ENCODE measurements at places on chromosomes 4 and X. TPM values are rescaled to one million over a fixed set of nuclear protein-coding genes. Genes with fewer than 3 reads are reported as not detected.
A peak's percentile ranks its signal among the peaks of the same experiment; 100 is the strongest.

DDX60 gene
- total RNA-seq, result 6.4 TPM

GRCh38 chr4:7014815-7015214 is 28.4 kb upstream of the TADA2B start:
- no peak for DNase-seq

PDE6B gene
- 16.6 TPM for total RNA-seq

DNA sequence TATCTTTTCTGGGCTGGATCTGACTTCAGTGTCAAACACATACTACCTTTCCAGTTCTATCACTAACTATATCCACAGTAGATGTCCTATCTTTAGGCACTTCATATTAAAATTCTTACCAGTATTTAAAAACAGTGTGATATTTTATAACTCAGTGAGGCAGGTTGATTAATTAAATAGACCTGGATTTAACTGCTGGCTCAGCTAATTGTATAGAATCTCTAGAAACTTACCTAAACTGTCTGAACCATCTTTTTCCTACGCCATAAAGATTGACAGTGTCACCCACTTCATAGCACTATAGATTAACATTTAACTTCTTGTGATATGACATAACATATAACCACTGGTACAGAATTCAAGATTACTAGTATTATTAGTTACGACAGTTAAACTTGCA is 935.3 kb downstream of the FAT4 start:
- no peak for DNase-seq

- no peak for DNase-seq
Measured at GRCh38 chrX:22171287-22172060, 101.2 kb upstream of the CBLL2 start.

DNA sequence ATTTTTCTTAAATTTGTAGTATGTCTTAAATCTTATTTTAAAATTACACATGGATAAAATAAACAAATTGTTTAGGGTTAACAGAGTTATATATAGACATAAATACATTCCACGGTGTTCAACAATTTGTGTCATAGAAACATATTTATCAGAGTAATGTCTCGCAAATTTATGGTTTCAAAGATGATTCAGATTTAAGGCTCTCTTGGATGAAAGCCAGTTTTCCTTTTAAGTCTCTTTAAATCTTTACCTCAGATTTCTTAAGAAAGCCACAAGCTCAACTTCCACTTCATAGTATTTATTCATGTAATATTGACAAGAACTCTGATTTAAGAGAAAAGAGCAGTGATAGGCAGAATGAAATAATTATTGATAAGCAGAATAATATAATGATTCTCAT is 1254.8 kb upstream of the ADGRL3 start:
- DNase-seq, result no peak

DNA sequence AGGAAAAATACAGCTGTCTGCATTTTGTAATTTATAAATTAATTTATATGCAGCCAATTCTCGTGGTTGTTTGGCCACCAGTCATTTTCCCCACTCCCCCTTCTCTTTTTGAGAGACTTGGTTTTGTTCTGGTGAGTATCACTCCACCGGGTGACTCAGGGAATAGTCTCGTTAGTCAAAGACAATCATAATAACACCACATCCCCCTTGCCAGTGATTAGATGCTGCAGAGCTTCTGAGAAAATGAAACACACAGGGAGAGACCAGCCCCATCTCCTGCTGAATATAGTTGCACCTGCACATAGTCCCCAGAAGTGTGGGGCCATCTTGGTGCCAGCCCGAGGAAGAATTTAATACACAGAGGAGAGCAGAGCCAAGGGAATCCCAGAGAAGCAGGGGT is 8.0 kb upstream of the FNIP2 start:
- peak; percentile 9 for DNase-seq

DNA sequence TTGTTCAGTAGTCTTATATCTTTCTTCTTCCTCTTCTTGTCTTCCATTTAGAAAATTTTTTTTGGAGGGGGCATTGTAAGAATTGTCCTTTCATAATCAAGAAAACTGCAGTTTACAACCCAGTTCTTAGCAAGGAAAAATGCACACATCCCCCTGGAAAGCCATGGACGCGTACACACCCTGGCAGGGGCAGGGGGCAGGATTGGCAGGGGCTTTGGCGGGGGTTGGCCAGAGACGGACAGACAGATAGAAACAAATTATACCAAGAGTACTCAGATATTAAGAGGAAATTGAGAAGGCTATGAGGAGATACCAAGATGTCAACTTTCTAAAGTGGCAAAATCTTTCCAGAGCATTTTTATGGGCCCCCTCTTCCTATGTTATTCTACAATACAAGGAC is 322.5 kb upstream of the CPXCR1 start:
- no peak for DNase-seq

GRCh38 chrX:153921511-153922446 is 4.3 kb downstream of the ARHGAP4 start:
- DNase-seq, result no peak

GRCh38 chr4:108683479-108683878 is 33.1 kb downstream of the OSTC start:
- no peak for DNase-seq

GRCh38 chr4:140931911-140932310 is 175.7 kb upstream of the TBC1D9 start:
- DNase-seq, result no peak

All from activated naive CD4-positive, alpha-beta T cell treated with anti-CD3 and anti-CD28 coated beads, Interleukin-2, amount 50 U/mL, for 72 hours (primary cell).